ENCODE measurements at places on chromosomes 16 and 17.

- DNase-seq, result no peak
Measured at GRCh38 chr17:39167476-39167875, 1.5 kb upstream of the ARL5C start.

DNA sequence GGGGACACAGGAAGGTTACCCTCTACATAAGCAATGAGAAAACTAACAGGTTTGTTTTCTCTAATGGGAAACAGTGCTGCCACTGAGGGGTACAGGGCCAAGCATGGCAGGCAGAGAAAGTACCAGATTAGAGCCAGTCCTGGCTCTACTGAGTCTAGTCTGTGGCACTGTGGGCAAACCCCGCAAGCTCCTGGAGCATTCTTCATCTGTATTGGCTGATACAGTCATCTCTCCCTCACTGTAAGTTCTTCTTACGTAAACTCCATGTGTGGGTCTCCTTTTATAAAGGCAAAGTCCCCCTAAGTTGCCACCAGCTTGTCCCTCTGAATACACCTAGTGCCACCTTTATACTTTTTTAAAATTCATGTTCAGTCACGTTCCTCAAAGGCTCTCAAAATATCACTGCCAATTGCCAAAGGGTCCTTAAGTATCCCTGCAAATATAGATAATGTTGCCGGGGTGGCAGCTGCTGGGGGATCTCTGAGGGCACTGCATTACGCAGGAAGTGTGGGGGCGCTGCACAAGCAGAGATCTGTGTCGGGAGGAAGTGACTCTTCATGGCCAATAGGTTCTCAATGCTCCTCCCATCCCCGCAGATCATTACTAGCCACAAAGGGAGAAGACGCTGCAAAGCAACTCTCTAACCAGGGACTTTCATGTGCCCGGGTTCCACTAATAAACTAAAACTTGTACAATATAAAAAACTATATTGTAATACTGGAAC, 18.8 kb downstream of the XPO6 start:
- no peak for DNase-seq

DNA sequence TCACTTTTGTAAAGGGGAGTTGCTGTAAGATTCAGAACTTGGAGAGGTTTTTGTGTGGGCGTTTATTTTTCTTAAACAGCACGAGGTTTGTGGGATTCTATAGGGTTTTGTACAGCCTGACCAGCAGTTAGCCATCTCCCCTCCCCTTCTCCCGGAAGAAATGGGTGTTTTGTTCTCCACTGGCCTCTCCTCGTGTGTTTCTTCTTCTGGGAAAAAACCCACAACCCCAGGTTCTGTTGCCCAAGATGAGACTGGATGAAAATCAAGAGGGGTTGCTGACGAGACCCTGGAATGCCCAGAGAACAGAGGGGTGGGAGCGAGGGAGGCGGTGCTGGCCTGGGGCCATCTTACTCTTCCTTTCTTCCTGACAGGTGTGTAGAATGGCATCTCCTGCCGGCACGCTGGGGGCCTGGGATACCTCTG, 186.1 kb downstream of the MSI2 start:
- DNase-seq, result no peak

- no peak for DNase-seq
Measured at GRCh38 chr17:30103921-30104320, 12.7 kb upstream of the NSRP1 start.

DNA sequence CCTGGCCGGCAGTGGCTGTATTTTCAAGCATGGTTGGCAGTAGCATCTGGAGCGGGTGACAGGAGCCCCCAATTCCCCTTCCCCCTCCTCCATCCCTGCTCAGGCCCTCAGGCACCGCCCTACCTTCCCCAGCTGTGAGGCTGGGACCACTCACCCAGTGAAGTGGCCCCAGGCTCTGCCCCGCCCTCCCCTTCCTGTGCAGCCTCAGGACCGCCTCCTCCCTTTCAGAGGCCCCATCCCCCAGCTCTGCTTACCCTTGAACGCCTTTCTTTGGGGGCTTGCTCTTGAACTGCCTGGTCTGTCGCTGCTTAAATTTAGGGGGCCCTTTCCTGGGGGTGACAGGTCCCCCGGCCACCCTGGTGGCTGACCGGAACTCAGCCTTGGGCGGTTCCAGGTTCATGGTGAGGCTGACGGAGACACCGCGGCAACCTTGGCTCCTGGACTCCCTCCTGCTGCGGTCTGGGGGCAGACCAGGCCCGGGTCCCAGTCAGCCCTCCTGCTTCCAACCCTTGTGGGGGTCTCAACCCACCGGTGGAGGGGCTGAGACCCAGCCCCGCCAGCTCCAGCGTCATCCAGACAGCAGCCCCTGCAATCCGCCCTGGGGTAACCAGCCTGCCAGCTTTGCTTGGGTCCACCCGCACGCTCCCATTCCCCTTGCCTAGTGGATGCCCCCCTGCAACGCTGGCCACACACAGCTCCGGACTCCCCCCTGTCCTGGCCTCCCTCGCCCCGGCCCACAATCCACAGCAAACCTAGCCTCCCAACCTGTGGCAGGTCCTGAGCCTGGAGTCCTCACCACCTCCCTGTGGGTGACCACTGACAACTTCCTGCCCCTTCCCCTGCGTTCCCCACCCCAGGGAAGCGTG, 3.2 kb downstream of the PDE6G start:
- no peak for DNase-seq

DNA sequence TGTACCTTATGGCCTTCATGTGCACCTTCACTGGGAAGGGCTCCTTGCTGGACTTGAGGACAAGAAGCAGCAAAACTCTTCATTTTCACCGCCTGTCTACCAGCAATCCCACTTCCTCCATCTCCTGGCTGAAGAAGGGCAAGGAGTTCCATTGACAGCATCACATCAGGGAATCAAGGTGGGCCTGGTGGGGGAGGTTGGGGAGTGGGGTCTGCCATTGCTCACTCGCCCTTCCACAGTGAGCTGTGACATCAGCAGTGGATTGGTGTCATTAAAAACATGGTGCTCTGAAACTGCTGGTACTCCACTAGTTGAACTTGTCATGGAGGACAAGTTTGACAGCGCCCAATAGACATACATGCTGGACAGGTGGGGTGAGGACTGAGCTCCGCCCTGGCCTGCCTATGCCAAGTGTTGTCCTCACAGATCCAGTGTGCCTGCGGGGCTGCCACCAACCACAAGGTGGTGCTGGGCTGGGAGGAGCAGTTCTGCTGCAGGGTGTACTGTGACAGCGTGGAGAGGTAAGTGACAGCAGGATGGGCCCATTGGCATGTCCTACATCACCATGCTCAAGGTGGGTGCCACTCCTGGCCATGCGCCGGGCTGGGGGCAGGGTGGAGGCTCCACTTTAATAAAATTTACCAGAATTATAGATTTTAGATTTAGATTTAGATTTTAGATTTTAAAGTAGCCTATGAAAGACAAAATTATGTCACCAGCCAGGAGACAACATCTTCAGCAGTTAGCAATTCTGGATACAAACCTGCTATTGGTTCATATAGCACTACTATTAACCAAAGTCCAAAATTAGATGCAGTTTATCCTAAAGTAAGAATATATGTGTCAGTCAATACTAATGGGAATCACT, 1729.1 kb downstream of the TP53TG3F start:
- no peak for DNase-seq

DNA sequence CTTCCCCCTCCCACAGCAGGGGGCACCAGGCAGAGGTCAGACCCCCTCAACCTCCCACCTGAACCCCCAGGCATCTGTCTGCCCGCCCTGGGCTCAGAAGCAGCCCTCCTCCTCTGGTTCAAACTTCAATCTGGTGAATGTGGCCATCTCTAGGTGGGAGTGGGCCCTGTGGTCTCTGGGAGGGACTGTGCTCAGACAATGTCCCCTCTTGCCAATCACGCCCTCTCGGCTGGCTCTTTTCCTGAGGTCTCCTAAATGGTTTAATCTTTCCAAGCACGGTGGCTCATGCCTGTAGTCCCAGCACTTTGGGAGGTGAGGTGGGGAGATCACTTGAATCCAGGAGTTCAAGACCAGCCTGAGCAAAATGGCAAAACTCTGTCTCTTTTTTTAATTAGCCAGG, 15.2 kb downstream of the LITAF start:
- DNase-seq, result no peak

DNA sequence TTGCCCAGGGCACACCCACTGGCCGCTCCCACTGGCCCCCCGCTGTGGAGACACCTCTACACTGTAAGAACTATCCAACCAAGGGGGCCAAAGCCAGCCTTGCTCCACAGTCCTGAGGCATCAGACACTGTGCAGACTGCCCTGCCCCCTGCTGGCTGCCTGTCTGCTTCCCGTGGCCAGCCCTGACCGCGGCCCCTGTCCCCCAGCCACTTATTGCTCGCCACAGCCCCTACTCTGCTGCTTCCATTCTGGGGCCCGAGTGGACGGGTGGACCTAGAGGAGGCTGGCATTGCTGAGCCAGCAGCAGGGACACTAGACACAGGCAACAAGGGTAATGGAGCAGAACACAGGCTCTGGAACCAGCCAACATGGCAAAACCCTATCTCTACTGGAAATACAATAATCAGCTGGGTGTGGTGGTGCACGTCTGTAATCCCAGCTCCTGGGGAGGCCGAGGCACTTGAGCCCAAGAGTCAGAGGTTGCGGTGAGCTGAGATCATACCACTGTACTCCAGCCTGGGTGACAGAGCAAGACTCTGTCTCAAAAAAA, 19.7 kb upstream of the LRRC37A3 start:
- peak; percentile 16 for DNase-seq

GRCh38 chr16:57115514-57116182, 23.3 kb downstream of the CPNE2 start:
- DNase-seq, result peak; percentile 66

- no peak for DNase-seq
Measured at GRCh38 chr16:47731252-47731651, 270.1 kb downstream of the PHKB start.

DNA sequence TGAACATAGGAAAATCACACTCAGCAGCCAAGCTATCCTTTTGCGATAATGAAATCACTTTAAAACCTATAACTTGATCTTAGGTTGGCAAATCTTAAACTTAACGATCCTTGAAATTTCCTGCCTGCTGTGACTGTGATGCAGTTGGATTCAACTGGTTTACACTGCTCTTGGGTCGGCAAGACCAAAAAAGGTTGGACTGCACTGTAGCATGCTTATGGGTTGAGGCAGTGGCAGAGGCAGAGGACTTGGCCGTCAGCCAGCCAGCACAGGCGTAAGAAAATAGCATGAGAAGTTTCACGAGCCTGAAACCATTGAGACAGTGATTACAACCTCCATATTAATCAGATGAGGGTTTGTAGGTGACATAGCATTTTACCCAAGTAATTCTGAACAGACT, 21.4 kb downstream of the WSB1 start:
- DNase-seq, result no peak

DNA sequence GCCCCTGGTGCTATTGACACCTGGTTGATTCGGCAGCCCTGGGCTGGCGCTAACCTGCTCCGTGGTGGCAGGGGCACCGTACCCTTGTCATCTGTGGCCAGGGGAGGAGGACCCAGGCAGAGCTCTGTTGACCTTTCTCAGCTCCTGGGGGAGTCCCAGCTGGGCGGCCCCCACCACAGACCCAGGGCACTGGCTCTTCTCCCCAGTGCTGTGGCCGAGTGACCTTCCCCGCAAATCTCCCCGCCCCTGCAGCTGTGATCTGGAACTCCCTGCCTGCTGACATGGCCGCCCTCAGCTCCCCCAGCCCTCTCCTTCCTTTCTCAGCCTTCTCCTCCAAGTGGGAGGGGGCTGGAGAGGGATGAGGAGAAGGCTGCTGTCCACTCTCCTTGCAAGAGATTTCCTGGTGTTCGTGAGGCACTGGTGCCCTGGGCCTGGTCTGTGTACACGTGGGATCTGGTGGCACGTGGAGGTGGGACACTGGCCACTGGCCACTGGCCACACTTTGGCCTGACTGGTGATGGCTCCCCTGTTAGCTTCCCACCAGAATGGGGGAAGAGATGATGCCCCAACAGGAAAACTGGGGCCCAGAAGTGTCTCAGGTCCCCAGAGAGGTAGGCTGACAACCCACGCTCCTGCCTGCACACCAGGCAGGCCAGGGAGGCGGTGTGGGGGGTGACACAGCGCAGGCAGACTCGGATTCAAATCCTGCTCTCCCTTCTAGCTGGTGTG, 8.2 kb downstream of the FMNL1 start:
- DNase-seq, result no peak

DNA sequence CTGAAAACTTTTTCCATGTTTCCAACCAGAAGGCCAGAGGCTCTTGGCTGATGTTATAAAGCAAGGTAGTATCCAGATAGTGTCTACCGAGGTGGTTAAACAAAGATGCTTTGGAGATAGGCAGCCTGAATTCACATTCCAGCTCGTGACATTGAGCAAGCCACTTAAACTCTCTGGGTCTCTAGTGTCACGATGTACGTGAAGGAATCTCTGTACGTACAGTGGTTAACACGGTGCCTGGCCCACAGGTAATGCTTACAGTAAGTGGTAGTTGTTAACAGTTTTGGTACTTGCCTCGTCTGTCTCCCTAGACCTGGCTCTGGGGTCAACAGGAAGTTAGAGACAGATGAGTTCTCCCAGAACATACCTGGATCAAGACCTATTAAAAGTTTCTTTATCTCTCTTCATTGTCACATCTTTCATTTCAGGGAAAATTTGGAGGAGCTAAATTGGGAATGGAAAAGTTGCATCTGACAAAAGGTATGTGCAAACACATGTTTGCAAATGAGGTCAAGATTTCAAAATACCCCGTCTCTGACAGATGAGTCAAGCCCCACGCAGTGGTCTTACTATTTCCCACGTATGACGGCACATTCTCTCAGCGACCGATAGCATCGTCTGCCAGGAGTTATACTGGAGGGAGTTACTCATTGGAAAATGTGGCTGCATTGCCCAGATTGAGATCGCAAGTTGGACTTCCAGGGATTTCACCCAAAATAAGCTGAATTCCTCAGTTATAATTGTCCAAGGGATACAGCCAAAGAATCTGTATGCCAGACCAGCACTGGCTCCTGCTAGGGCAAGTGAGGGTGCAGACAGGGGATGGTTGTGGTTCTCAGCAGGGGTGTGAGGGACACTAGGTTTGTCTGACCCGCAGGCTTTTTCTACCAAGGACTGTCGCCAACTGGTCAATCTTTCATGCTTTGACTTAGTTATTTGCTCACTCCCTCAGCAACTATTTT, 18.9 kb upstream of the MYH10 start:
- no peak for DNase-seq

DNA sequence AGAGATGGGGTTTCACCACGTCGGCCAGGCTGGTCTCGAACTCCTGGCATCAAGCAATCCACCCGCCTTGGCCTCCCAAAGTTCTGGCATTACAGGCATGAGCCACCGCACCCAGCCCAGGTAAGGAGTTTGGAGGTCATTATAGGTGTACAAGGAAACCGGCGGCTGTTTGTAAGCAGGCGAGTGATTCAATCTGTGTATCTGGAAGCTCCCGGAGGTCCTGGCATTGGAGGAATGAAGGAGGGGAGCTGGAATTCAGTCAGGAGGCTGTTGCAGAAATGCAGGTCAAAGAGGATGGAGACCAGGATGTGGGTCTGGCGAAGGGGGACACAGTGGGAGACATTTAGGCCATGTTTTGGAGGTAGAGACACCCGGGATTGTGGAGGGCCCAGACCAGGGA, 18.8 kb downstream of the CDC42EP4 start:
- DNase-seq, result no peak

DNA sequence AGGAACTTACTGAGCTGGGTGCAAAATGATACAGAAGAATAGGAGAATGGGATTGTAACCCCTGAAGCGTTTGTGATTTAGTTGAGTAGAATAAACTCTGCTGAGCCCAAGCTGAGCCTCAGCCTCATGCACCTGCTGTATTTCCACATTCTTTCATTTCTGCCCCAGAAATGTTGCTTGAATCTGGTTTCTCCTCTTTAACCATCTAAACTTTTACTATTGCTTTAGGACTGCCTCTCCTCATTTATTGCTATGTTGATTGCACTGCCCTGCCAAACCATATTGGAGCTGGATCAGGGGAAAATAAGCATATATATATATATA, 64.8 kb downstream of the PITPNC1 start:
- DNase-seq, result no peak

All from anterior cingulate cortex (tissue), 58 donors.